Fibroblast of skin of abdomen (primary cell): ENCODE measurements at places on chromosomes 2 and 18.
A peak's percentile ranks its signal among the peaks of the same experiment; 100 is the strongest.

DNA sequence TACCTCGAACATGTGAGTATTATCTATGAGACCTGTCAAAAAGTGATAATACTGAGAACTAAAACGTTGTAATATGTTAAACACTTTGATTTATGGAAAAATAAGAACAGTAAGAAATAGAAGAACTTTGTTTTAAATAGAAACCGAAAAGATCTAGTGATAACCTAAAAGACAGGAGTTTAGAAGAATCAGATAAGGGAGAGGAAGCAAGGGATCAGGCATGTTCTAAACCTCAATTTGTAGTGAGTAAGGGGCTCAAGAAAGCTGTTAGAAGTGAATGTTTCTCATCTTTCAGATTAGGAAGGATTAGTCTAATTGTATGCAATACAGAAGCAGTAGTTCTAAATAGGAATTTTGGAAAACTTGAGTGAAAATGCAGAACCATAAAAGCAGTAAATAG lies 168.7 kb upstream of the MYO3B start:
- DNase-seq = no peak

GRCh38 chr2:211371465-211371864 lies 815.1 kb downstream of the CPS1 start:
- DNase-seq = no peak

DNA sequence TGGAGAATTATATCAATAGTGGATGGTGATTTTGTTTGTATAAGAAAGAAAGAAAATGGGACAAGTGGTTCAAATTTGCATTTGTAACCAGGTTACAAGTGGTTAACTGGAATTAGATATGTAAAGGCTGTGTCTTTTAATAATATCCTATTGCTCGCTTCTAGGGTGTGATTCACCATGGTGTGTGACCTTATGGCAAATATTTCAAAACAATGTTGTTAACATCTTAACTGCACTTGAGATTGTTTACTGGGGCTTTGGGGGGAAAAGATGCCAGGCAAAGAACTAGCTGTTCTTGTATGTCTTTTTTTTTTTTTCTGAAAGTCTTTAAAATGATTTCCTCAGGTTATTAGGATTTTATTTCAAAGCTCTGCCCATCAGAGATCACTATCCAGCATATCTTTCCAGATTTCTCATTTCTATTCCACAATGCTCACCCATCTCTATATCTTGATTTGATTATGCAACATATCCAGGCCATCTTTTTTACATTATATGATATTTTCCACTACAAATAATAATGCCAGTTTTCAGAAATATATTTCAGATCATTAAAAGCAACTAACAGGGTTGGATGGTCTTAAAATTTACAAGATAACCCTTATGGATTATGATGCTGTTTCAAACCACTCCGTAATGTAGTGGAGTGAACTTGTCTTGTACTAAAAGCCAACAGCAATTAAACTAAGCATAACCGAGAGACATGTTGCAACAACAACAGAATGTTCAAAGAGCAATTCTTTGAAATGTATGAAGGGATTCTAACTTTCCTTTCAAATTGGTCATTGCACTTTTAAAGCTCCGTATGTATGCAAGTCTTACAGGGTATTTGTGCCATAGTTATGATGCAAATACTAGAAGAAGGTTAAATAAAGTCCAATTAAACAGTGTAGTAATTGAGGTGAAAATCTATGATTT lies 341.5 kb upstream of the ETAA1 start:
- DNase-seq = no peak

GRCh38 chr2:239971115-239971514 lies 54.0 kb downstream of the NDUFA10 start:
- no peak for DNase-seq

DNA sequence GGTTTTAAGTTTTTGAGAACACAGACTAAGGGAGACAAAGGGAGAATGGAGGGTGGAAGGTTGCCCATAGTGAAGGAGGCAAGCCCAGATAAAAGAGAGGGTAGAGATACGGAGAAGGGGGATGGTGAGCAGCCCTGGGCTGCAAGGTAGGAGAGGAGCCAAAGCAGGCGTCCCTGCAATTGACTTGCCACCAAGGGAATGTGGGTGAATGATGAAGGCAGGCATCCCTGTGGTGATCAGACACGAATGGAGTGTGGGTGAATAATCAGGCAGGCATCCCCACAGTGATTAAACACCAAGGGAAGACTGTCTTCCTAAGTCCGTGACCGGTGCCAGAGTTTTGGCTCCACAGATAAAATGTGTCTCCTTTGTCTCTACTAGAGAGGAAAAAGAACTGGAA lies 16.5 kb upstream of the ALPK2 start:
- DNase-seq = peak; percentile 86

DNA sequence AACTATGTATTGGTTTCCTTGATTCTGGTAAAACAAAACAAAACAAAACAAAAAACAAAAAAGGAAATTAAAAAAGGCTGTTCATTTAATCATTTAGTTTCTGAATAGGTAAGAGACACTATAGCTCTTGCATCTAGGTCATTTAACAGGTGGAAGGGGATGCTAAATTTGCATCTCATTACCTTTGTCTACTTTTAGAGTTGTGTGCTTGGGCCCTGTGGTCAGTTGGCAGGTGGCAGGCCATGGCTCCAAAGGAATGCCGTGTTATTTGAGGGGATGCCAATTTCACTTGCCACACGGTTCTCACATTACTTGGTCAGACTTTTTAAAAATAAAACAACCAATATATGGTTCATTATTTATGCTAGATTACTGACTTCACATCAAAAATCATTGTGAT lies 9.2 kb downstream of the GALNT13 start:
- no peak for DNase-seq

DNA sequence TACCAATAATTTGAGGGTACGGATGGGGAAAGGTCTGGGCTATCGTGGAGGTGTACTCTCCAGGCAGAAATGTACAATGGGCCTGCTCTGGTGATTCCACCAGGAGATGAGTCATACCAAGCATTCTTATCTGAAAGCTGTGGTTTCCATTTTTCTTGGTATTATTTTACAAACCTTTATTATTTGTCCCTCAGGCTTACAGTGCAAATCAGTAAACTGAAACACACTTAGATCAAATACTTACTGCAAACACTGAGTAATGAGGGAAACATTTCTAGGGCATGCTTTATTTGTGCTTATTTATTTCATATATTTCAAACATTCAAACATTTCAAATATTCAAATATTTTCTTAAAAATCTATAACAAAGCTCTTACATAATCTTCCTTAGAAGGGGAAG lies 319.8 kb downstream of the RND3 start:
- DNase-seq = peak; percentile 67

DNA sequence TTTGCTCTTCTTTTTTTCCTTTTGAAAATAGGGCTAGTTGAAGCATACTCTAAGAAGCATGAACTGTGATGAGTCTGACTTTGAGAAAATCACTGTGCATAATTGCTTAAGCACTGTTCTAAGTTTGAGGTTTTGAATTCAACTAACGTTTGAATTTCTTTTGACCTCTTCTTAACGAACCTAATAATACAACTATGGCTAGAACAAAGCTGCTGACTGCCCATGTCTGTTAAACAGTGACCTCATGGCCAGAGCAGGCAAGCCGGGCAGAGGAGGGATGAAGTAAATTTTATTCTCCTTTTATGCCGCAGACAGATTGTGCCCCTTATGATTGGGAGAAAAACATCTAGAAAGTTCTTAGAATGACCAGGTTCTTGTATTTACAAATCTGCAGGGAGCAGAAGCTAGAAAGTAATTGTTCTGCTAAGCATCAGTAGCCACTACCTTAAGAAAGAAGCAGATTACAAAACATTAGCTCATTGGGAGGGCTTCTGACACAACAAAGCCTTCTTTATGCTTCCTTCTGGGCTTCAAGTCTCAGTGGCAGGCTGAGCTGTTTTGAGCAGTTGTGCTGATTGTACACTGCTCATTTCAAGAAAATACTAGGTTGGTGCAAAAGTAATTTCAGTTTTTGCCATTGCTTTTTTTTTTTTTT lies 97.8 kb upstream of the RASGRP3 start:
- DNase-seq = no peak

- DNase-seq = peak; percentile 88
Measured at GRCh38 chr2:205700331-205701132, 18.2 kb downstream of the NRP2 start.

GRCh38 chr18:74689251-74689650 lies 91.6 kb downstream of the ZNF407 start:
- peak; percentile 86 for DNase-seq

DNA sequence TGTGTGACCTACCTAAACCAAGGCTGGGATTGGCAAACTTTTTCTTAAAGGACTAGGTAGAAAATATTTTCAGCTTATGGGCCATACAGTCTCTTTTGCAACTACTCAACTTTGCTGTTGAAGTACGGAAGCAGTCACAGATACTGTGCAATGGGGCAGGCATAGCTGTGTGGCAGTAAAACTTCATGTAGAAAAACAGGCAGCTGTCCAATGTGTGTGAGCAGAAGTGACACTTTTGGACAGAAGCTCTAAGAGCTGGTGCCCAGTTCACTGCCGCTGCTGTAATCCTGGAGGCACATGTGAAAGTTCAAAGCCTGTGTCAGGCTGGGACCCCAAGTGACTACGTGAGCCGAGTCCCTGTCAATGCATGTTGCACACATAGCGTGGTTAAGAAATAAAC lies 46.7 kb downstream of the MAPK4 start:
- no peak for DNase-seq

DNA sequence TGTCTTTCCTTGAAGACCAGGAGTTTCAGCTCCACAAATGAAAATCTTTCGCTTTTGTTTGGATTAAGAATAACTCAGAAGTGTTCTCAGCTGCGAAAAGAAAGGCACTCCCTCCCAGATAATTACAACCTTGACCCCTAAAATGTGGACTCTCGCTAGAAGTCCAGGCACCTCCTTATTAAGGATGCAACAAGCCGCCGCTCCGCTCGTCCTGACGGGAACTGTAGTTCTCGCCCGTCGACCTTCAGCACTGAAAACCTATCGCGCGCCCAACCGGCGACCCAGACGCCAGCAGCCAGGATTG lies 559 bp downstream of the IMMT start:
- DNase-seq = no peak

DNA sequence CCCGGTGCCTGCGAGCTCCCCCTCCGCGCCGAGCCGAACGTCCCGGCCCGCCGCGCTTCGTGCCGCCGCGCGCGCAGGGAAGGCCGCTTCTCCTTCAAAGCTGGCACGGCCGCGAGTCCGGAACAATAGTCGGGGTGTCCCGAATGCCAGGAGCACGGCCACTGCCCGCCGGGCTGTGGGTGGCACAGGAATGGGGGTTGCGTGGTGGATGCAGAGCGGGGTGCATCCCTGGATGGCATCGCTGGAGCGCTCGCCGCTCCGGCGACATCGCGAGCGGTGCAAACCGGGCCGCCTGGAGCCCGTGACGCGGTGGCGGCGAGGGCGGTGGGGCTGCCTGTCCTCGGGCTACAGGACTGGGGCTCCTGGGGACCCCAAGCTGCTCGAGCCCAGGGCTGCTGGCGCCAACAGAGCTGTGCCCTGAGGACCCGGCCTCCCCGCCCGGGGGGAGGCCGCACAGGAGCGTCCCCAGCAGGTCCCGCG lies 1.1 kb upstream of the SATB2 start:
- DNase-seq = no peak

DNA sequence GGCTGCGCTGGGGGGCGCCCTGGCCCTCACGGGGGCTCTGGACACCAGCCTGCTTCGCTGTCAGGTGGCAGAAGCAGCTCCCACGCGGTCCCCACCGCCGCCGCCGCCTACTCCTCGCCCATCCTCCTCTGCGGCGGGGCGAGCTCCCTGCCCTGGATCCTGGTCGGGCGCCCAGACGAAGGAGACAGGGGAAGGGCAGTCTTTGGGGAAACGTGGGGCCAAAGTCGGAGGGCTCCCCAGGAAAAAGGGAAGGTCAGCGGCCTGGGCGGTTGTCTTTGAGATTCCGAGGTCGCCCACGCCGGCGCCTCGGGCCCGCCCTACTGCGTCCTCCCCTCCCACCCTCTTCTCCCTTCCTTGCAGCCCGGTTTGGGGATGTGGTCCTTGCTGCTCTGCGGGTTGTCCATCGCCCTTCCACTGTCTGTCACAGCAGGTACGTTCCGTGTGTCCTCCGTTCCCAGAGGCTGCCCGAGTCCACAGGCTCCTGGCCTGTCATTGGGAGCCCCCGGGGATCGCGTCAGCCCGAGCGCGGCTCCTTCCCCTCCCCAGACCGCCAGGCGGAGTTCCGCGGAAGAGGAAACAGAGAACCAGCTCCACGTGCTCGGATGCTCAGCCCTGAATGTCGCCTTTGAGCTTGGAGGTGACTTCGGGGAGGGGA lies 800 bp downstream of the IL1RL2 start:
- peak; percentile 51 for DNase-seq

DNA sequence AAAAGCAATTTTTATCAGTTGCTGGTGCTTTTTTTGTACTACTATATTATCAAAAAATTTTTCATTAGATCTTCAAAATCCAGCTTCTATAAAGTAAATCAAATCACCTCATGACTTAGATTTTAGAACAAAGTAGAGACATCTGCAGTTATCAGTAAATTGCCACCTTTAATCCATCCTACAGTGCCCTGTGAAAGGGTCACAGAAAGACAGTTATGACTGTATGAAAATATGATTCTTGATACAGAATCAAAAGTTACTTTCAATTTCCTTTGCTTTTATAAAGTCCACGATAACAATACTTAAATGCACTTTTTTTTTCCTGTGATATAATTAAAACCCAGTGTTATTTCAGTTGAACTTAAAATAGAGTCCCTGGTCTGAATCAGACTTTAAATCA lies 61.4 kb downstream of the PRPF40A start:
- DNase-seq = no peak

- DNase-seq = no peak
Measured at GRCh38 chr2:121228521-121228920, 56.5 kb downstream of the TFCP2L1 start.

DNA sequence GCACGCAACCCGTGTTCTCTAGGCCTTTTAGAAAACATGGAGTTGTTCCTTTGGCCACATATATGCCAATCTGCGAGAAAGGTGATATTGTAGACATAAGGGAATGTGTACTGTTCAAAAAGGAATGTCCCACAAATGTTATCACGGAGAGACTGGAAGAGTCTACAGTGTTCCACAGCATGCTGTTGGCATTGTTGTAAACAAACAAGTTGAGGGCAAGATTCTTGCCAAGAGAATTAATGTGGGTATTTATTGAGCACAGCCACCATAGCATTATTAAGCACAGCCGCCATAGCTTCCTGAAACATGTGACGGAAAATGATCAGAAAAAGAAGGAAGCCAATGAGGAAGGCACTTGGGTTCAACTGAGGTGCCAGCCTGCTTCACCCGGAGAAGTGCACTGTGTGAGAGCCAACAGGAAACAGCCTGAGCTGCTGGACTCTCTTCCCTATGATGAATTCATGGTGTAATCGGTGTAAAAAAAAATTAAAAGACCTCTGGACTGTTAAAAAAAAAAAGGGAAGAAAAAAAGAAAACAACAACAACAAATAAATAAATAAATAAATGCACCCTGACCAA lies 29.0 kb upstream of the REL start:
- DNase-seq = no peak

GRCh38 chr18:64402636-64403035 lies 253.7 kb upstream of the LINC00305 start:
- DNase-seq = peak; percentile 38

DNA sequence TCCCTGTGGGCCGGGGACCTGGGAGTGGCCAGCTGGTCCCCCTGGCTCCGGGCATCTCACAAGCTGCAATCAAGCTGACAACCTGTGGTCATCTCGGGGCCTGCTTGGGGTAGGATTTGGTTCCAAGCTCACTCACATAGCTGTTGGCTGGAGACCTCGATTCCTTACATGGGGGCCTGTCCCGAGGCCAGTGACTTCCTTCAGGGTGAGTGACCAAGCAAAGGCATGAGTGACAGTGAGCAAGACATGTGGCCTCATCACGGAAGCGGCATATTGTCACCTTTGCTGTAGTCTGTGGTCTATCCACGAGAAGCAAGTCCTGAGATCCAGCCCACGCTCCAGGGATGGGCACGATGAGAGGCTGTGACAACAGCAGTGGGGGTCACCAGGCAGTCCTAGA lies 131.4 kb upstream of the ID2 start:
- DNase-seq = no peak

- DNase-seq = no peak
Measured at GRCh38 chr2:72950558-72951255, 33.4 kb downstream of the EMX1 start.
